ENCODE measurements at places on chromosomes 11 and 22.

- DNase-seq, result no peak
These were observed 582.2 kb upstream of the CADM1 start for GRCh38 chr11:116086426-116086825.

DNA sequence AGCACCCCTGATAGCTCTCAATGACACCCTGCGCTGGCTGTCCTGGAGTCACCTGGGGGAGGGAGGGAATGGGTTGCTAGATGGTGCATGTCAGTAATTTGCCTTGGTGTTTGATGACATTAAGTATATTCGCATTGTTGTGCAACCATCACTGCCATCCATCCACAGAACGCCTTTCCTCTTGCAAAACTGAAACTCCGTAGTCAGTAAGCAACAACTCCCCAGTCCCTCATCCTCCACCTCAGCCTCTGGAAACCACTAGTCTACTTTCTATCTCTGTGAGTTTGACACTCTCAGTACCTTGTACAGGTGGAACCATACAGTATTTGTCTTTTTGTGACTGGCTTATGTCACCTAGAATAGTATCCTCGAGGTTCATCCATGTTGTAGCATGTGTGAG, 62.6 kb downstream of the PKNOX2 start:
- no peak for DNase-seq

DNA sequence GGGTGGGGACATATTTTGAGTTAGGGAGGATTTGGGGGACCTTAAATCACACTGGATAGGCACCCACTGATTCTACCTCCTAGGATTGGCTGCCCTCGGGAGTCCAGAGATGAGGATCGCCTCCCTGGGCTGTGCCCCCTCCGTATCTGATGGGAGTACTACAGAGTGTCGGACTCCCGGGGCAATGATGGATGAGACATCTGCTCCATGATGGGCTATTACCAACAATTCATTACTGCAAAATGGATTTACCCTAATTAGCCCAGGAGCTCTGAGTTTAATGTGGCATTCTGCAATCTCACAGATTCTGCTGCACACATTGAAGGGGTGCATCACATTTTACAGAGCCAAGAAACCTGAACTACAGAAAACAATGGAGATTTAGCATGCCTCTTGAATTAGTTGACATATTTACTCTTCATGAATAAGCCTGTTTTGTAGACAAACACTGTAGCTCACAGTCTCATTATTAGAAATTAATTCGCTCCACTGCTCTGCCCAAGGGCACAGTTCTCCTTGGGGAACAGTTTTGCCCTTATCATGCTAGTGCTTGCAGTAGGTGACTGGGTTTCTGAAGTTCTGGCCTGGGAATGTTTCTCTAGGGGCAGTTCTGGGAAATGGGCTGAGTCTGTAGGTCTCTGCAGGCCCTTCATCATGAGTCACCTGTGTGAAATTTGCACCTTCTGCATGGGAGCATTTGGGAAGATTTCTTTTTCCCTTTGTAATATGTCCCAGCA, 217.1 kb upstream of the PLET1 start:
- DNase-seq, result no peak

DNA sequence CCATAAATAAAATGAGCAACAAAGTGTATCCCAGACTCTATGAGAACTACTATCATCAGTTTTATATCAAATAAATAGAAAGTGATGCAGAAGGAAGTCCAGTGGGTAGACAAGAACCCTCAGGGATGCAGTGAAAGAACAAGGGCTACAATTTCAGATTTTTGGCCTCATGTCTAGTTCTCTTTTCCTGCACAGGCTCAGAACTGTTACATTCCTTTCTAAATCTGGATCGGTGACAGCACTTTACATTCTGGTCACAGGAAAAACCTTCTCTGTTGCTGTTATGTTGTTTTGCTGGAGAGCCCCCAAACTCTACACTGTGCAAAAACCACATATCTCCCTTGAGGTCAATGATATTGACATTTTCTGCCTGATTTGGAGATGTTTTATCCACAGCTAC, 108.8 kb upstream of the ANO5 start:
- DNase-seq, result no peak

DNA sequence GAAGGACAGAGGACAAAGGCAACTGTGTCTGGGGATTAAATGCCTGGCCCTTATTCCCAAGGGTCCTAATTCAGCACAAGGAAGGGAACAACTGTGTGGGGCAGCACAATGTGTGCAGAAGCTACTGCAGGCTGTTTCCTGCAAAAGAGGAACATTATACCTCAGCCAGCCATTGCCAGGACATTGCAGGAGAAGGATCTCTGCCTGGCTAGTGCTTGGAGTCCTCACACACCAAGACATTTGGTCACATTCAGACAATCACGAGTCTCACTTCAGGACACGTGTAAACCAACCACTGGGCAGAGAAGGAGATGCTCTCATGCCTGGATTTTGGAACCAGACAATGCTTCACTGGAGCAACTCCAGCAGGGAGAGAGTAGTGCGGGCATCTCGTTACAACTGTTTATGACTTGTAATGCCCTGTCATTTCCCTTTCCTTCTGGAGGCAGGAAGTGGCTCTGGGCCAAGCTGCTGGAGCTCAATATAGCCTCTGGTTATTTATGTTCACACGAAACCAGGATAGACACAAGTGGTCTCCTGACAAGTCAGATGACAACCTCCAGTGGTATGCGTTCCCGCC, 23.9 kb upstream of the ZC3H12C start:
- DNase-seq, result no peak

GRCh38 chr11:34180040-34180813, 74.8 kb downstream of the NAT10 start:
- no peak for DNase-seq

DNA sequence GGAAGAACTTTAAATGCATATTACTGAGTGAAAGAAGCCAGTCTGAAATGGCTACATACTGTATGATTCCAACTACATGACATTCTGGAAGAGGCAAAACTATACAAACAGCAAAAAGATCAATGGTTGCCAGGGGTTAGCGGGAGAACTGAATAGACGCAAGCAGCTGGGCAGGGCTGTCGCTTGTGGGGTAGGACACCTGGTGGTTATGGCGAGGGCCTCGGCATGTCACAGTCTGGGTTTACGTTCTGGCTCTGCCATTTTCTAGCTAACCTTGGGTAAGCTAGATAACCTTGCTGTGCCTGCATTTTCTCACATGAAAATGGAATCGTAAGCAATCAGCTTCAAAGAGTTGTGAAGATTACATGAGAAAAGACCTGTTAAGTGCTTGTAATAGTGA, 55.2 kb upstream of the SYT13 start:
- DNase-seq, result no peak

- DNase-seq, result no peak
These were observed 583.7 kb upstream of the B3GAT1 start for GRCh38 chr11:134995741-134996140.

- DNase-seq, result no peak
These were observed 38.6 kb upstream of the LRRC32 start for GRCh38 chr11:76708972-76709660.

DNA sequence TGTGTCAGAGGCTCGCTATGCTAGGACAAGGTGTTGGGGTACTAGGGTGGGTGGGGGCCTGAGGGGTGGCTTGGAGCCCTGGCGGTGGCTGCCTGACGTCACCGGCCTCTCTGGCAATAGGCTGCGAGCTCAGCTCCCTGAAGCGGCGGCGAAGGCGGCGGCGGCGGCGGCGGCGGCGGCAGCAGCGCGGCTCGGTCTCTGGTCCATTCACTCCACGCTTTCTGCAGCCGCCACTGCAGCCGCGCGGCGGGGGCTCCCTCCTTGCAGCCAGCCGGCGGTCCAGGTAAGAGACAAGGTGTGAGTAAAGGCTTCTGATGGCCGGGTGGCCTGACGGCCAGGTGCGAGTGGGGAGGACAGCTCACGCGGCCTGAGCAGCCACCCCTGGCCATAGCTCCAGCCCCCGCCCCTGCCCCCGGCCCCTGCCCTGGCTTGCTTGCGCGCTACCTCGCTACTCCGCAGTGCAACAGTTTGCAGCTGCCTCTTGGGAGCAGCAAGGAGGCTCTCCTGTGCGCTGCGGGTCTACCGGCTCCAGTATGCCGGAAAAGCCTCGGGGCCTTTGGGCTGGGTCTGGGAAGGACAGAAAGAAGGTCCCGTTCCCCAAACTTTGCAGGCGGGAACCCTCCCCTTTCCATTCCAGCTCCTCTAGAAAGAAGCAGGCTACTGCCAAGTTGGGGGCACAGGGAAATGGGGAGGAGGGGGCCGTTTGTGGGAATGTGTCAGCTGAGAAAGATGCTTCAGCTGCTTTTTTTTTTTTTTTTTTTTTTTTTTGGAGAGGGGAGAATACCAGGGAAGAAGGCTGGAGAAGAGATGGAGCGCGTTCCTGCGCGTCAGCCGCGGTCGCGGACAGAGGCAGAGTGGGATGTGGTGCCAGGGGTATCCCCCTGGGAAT, at the start of gene C11orf87:
Gene C11orf87, plus strand, starts transcription at position 210 of the 889 bp plus-strand sequence. CDS start 1,444 bp downstream, outside the sequence.
- no peak for DNase-seq

GRCh38 chr11:12198251-12199222, 88.1 kb downstream of the MICAL2 start:
- no peak for DNase-seq

DNA sequence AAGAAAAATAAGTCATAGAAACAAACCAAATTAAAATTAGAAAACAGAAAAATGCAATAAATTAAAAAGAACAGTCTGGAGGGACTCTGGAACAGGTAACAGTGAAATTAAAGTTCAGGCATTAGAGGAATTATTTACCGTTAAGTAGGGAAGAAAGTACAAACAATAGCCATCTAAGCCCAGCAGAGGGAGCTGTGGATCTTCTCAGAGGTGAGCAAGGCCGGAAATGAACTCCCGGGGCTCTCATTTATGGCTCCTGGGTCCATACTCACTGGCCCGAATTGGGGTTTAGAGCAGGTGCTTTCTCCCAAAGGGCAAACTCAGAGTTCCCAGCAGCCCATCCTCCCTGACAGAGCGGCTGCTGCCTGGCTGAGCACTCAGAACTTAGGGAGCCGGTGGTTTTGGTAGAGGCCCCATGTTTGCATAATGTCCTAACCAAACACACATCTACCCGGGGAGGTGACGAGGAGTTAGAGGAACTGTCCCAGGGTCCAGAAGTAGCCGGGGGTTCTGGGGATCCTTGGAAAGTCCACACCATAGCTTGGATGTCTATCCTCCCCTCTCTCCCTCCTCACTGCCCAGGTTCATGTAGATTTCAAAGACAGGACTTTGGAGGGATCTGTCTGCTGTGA, 87.8 kb upstream of the VPREB1 start:
- peak; percentile 26 for DNase-seq

- no peak for DNase-seq
These were observed 8.7 kb downstream of the PNPLA5 start for GRCh38 chr22:43883012-43883661.

DNA sequence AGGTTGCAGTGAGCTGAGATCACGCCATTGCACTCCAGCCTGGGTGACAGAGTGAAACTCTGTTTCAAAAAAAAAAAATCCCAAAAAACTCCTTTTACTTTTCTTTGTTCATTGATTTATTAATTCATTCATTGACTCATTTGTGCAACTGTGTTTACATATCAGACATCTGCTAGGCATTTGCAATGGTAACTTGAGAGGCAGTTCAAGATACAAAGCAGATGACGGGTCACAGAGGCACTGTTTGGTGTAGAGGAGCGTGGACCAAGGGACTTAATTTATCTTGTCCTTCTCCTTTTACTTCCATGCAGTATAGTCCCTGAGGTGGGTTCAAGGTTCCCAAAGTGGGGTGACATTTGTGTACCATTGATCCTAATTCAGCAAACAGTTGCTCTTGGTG, 71.4 kb downstream of the KIAA1671 start:
- no peak for DNase-seq

DNA sequence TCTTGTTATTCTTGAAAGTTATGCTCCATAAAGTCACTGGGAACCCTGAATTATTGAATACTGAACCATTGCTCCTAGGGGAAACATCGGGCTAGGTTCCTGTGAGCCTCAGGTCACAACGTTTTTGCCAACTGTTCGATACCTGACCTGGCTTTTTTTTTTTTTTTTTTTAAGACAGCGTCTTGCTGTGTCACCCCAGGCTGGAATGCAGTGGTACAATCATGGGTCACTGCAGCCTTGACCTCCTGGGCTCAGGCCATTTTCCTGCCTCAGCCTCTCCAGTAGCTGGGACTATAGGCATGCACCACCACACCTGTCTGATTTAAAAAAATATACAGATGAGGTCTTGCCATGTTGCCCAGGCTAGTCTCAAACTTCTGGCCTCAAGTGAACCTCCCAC, 22.5 kb downstream of the LRP5 start:
- DNase-seq, result no peak

DNA sequence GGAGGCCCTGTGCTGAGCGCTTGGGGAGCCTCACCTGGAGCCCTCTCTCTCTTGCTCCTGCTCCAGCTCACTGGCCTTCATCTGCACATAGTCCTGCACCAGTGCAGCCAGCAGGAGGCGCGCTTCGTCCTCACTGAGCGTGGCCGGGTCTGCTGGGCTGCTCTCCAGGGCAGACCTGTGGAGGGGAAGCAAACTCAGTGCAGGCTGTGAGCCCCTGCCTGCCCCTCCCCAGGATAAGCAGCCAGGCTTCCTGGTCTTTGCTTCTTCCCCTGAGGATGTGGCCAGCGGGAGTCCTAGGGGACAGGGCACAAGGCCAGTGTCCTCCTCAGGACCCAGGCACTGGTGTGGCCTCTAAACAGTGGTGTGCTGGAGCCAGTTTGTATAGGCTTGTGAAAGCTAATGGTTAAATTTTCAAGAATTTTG, 2.2 kb downstream of the CALCA start:
- peak; percentile 21 for DNase-seq

DNA sequence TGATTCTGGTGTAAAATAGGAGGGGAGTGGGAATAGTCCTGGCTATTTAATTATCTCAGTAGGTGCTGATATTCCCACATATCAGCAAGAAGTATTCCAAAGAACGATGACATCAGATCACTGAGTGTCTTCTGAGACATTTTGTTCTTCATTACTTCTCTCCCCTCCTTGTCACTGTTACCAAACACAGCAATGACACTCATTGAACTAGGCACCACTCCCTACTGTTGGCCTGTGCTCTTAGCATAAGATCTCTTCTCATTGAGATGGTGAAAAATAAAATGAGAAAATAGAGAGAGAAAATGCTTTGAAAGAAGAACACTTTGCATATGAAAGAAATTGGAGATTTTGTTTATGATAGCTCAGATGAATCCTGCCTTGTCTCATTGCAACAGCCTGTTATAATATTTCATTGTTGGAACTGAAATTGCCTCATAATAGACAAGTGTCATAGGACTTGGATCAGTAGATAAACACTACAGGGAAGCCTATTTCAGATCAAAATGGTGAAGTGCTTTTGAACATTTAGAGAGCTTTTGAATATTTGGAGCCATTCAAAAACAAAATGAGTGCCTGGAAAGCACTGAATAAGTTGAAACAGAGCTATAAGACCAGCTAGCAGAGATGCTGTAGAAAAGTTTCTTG, 11.3 kb upstream of the ETS1 start:
- no peak for DNase-seq

DNA sequence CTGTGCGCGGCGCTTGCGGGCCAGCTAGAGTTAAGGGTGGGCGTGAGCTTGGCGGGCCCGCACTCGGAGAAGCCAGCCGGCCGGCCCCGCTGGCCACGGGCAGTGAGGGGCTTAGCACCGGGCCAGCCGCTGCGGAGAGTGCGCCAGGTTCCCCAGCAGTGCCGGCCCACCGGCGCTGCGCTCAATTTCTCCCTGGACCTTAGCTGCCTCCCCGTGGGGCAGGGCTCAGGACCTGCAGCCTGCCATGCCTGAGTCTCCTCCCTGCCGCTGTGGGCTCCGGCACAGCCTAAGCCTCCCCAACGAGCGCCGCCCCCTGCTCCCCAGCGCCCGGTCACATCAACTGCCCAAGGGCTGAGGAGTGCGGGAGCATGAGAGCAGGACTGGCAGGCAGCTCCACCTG, 5.2 kb upstream of the PES1 start:
- DNase-seq, result no peak

All from activated CD4-positive, alpha-beta T cell treated with anti-CD3 and anti-CD28 coated beads for 1 hour (primary cell).